Lung microvascular endothelial cell (primary cell): ENCODE measurements at places on chromosomes 16 and 17. TPM values are rescaled to one million over a fixed set of nuclear protein-coding genes. Genes with fewer than 3 reads are reported as not detected.

The SEC14L5 gene
- total RNA-seq: under 0.01 TPM in 1 of 2 replicates, not detected in the other

The KRTAP2-3 gene
- total RNA-seq: not detected in 2 replicates

The NPIPA8 gene
- total RNA-seq: not detected in 2 replicates

The TNFRSF13B gene
- not detected in 2 replicates for total RNA-seq

The MYO15A gene
- under 0.01 and 0.22 TPM in 2 replicates for total RNA-seq

The CLEC19A gene
- not detected in 2 replicates for total RNA-seq

The MIS12 gene
- total RNA-seq: 9.6 and 14.3 TPM in 2 replicates

The VPS25 gene
- total RNA-seq: 35.7 and 42.1 TPM in 2 replicates

The SMIM22 gene
- not detected in 2 replicates for total RNA-seq

DNA sequence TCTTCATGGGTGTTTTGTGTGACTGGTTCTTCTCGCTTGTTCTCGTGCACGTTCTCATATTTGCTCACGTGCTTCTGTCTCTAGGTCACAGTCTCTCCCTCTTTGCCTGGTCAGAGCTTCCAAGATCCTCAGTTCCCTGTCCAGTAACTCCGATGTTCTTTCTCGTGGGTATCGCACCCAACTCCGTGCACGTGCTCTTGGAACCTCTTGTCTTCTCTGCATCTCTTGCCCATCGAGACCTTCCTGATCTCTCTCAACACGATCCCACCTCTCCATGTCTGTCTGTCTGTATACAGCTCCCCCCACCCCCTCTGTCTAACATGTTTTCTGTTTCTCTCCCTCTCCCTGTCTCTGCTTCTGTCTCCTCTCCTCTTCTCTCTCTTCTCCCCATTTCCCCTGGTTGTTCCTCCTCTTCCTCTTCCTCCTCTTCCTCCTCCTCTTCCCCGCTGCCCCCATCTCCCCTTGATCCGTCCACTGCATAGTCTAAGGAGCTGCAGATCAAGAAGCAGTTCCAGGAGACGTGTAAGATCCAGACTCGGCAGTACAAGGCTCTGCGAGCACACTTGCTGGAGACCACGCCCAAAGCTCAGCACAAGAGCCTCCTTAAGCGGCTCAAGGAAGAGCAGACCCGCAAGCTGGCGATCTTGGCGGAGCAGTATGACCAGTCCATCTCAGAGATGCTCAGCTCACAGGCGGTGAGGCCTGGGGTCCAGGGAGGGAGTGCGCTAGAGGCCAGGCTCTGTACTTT lies 6.1 kb downstream of the HIRIP3 start:
- DNase-seq: no peak

GRCh38 chr17:40484285-40484972 lies 17.0 kb downstream of the TNS4 start:
- no peak for DNase-seq

DNA sequence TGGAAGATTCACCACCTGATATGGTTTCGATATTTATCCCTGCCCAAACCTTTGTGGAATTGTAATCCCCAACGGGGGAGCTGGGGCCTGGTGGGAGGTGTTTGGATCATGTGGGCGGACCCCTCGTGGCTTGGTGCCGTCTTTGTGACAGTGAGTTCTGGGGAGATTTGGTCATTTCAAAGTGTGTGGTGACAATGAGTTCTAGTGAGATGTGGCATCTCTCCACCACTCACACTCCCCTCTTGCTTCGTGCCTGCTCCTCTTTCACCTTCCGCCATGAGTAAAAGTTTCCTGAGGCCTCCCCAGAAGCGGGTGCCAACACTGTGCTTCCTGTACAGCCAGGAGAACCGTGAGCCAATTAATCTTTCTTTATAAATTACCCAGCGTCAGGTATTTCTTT lies 9.7 kb downstream of the CCDC57 start:
- DNase-seq: peak; percentile 31

DNA sequence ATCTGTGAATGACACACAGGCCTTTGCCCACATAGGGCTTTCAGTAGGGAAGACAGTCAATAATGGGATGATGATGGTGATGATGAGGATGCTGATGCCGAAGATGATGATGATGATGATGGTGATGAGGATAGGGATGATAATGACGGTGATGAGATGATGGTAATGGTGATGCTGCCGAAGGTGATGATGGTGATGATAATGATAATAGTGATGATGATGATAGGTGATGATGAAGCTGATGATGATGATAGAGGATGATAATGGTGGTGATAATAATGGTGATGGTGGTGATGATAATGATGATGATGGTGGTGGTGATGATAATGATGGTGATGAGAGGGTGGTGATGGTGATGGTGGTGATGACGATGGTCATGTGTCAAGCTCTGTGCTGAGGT lies 12.9 kb downstream of the FOXL1 start:
- DNase-seq: no peak

GRCh38 chr17:31339906-31340661 lies 18.7 kb upstream of the EVI2A start:
- DNase-seq: no peak

DNA sequence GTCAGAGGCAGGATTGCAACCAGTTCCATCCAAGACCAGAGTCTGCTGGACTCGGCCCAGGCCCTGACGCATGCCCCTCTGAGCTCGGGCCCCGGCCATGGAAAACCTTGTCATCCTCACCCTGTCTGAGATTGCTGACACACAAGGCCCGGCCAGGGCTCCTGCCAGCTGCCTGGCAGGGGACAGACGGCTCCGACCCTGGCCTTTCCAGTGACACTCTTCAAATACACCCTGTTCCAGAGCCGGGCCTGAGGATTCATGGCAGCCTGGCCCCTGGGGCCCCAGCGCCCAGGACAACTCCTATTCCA lies 3.2 kb upstream of the PABPN1L start:
- no peak for DNase-seq

- DNase-seq: no peak
These were observed 29.8 kb upstream of the LCMT1 start for GRCh38 chr16:25081702-25082101.

DNA sequence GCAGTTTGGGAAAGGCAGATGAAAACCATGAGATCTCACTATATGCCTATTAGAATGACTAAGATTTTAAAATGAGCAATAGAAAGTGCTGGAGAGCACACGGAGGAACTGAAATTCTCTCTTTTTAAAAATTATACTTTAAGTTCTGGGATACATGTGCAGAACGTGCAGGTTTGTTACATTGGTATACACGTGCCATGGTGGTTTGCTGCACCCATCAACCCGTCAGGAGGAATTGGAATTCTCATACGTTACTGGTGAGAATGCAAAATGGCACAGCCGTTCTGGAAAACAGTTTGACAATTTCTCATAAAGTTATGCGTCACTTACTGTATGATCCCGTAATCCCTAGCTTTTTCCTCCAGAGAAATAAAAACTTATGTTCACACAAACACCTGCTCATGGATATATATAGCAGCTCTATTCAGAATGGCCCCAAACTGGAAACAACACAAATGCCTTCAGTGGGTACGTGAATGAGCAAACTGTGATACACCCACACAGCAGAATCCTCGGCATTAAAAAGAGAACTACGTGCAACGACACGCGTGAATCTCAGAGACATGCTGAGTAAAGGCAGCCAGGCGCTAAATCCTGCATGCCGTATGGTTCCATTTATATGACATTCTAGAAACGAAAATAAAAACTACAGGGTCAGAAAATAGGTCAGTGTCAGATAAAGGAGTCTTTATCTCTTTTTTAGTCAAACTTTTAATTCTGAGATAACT lies 11.8 kb downstream of the PIK3R6 start:
- DNase-seq: no peak

DNA sequence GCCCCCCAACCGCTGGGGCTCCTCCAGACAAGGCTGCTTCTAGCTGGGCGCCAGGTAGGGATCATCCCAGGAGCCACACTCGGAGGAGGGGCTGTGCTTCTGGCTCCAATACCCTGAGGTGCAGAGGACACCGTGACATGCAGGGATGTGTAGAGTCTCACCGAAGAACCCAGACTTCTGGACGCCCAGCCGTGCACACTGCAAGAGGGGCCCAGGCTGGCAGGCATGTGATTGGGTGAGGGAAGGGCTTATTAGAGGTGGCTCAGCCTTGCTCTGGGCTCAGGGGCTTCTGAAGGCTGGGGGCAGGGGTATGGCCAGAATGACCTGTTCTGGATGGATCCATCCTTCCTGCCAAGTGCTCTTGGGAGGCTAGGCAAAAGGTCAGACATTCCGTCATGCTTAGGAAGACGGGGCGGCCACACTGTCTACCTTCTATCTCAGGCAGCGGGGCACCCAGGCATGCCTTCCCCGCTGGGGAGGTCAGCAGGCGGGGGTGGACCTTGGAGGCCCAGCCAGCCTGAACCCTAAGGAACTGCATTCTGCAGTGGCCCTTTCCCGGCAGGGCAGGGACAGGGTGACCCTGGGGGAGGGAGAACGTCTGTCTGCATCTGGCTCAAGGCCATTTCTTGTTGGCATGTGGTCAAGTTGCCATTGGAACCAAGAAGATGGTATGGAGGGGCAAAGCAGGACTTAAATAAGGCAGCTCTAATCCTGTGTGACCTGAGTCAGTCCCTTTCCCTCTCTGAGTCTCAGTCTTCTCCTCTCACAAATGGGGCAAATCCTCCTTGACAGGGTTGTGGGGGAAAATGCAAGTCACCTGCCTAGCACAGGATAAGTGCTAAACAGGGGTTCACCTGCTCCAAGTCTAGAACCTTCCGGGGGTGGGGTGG lies 5.8 kb upstream of the ADGRG1 start:
- DNase-seq: no peak

DNA sequence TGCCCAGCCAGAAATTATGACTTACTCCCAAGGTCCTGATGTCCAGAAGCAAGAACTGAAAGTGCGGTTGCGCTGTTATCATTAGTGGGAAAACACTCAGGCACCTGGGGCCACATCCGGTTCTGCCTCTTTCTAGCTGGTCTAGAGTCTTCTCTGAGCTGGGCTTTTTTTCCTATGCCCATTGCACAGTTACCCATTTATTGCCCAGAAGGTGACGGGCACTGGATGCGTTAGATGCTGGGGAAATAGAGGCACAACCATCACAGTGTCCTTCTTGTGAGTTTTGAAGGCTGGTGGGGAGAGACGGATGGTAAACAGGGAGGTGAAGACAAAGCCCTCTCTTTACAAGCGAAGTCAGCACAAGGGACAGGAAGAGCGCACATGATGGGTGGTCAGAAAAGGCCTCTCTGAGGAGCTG lies 37.7 kb downstream of the PLCG2 start:
- no peak for DNase-seq

- DNase-seq: no peak
These were observed 1.2 kb downstream of the SLC9A5 start for GRCh38 chr16:67250045-67250327.

GRCh38 chr17:83180264-83180995 lies 101.0 kb downstream of the METRNL start:
- no peak for DNase-seq

GRCh38 chr16:21684199-21684598 lies 20.4 kb downstream of the OTOA start:
- DNase-seq: peak; percentile 3

DNA sequence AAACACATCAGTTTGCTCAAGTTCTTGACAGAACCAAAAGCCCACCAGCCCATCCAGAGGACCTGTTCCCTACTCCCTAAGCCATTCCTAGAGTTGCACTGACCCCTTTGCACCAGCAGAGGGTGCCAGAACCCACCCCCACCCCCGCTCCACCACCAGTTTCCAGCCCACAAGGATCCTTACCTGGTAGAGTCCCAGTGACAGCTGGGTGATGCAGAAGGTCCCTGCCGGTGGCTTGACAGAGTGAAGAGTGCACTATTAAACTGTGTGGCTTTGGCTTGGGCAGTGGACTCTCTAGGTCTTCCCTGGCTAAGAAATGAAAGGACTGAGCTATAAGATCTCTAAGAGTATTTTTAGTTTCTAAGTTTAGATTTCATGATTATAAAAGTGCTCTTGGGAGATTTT lies 73.3 kb upstream of the MTMR4 start:
- DNase-seq: peak; percentile 70

DNA sequence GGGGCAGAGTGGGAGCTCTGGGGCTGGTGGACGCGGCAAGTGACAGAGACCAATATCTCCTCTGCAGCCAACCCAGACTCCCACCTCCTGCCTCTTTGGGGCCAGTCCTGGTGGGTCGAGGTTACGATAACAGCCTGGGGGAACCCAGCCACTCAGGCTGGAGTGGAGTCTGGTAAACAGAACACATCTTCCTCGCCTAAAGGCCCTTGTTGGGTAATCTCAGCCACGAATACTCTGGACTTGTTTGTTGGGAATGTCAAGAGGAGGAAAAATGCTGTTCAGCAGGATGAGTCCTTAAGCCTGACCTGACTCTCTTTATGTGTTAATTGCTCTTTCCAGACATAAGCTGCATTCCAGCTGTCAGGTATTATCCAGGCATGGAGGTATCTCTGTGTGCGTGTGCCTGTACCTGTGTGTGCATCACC lies 8.0 kb upstream of the SPNS2 start:
- DNase-seq: no peak

DNA sequence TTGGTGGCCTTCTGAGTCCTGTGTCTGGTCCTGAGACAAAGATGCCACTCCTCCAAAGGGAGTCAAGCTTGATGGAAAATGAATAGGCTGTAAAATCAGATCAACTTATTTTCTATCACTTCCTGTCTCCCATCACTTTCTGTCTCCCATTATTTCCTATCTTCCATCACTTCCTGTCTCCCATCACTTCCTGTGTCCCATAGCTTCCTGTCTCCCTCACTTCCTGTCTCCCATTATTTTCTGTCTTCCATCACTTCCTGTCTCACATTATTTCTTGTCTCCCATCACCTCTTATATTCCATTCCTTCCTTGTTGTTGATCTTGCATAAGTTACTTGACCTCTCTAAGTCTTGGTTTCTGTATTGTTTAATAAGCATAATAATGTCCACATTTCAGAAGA lies 418.5 kb upstream of the EEF2KMT start:
- DNase-seq: no peak

- no peak for DNase-seq
These were observed 164.4 kb upstream of the GSE1 start for GRCh38 chr16:85448557-85449190.

GRCh38 chr16:20191566-20191965 lies 117.9 kb upstream of the GPR139 start:
- no peak for DNase-seq

GRCh38 chr17:4134721-4135120 lies 8.1 kb downstream of the ZZEF1 start:
- DNase-seq: no peak

- no peak for DNase-seq
These were observed 8.8 kb upstream of the LPCAT2 start for GRCh38 chr16:55499951-55500529.

DNA sequence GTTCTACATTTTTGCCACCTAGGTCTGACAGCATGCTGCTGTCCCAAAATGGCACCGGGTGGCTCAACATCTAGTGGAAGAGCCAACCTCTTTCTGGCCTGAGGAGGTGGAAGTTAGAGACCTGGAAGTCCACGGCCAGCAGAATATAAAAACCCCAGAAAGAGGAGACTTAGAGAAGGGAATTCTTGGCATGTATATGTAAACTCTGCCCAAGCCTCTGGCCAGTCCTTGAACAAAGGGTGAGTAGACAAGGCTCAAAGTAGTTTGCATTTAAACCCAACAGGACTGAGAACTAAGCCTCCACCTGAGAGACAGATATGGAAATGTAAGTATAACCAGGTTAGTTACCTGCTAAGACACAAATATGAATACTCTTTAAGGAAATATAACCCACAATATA lies 210.3 kb downstream of the GRIN2A start:
- DNase-seq: no peak

GRCh38 chr16:10968498-10968897 lies 24.1 kb downstream of the CLEC16A start:
- DNase-seq: no peak
